ENCODE measurements at places on chromosomes 1 and 21.

GRCh38 chr1:162265983-162266382, 110.7 kb downstream of the SPATA46 start:
- DNase-seq: no peak

GRCh38 chr1:59081181-59081580, 215.7 kb upstream of the FGGY start:
- no peak for DNase-seq

- DNase-seq: no peak
Observed at GRCh38 chr1:109547463-109548320, 723 bp upstream of the GNAI3 start.

DNA sequence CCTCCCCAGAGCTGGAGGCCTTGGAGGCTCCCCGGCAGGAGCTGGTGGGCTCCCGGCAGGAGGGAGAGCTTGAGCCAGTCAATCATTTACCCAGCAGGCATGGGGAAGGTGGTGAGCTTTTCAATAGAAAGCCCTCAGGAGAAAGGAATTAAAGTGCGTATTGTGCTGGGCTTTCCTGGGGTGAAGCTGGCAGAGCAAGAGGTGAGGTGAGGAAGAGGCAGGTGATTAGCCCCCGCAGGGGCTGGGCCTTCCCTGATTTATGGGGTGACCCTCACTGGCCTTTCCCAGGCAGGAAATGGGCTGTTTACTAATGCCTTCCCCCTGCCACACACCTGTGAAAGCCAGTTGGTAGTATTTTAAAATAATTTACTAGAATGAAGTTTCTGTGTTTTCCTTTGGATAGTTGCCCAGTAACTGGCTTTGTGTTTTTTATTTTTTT, 25.8 kb downstream of the CLDN14 start:
- no peak for DNase-seq

DNA sequence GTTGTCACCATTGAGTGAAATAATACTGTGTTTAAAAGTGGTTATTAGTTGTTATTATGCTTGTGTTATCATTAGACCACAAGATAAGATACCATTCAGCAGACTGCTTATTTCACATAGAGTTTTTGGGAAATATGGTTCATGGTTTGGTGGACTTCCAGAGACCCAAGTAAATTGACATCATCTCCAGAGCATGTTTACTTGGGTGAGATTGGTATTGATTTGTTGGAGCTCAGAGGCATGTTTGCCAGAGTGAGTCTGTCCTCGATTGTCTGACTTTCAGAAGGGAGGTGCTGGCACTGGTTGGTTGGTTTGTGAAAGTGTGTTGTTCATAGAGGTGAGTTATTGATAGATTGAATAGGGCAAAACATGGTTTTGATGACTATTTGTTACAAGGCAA, 291.4 kb downstream of the TGFB2 start:
- DNase-seq: no peak

- DNase-seq: no peak
Observed at GRCh38 chr1:95021805-95022643, 50.7 kb downstream of the ALG14 start.

- no peak for DNase-seq
Observed at GRCh38 chr1:9161963-9162362, 33.1 kb upstream of the GPR157 start.

DNA sequence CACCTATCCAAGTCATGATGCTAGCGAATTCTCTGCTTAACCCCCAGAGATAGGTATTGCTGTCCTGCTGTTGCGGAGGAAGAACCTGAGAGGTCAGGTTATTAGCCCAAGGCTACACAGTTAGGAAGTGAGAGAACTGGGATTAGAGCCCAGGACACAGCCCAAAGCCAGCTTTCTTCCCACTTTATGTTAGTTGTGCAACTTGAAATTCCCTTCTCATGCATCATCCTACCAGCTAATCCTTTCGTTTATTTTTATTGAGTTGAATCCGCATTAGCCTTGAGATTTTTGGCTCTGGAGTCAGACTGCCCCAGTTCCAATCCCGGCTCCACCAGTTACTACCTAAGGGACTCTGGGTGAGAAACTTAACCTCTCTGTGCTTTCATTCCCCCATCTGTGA, 65.4 kb downstream of the PLEKHA6 start:
- DNase-seq: peak; percentile 70

- DNase-seq: no peak
Observed at GRCh38 chr1:78359666-78360065, 131.1 kb upstream of the PTGFR start.

GRCh38 chr1:34982820-34983376, 2.2 kb downstream of the TMEM35B start:
- DNase-seq: no peak

DNA sequence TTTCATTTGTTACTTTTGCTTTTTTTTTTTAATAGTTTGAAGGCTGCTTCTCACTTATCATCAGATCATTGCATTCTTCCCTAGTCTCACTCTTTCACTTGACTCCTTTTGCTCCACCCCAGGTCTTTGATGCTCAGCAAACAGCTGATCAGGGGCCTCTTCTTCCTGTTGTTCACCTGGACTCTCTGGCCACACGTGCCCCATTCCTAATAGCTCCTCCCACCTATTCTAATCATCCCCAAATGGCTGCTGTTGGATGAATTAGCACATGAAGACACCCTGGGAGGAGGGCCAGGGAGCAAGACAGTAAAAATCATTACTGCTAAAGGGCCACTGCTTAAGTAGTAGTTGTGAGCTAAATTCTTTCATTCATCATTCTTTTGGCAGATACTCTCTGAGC, 119.5 kb downstream of the MAB21L3 start:
- no peak for DNase-seq

DNA sequence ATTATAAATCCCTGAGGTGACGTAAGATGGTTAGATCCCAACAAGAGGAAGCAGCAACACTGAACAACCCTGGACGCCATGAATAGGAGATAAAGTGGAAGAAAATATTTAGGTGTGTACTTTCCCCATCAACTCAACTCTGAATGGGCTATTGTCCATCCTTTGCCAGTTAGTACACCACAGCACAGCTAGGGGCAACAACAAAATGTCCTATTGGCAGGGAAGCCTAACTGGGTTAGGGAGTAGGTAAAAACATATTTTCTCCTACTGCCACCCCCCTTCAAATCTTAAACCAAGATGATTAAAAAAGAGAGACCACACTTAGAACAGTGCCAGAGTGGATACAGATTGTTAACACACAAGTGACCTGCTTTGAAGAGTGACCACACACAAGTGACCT, 220.0 kb downstream of the LBR start:
- no peak for DNase-seq

GRCh38 chr1:172662464-172663109, 3.7 kb downstream of the FASLG start:
- DNase-seq: peak; percentile 68

- no peak for DNase-seq
Observed at GRCh38 chr1:222090103-222090502, 348.2 kb upstream of the DUSP10 start.

- DNase-seq: no peak
Observed at GRCh38 chr21:14585122-14585521, 39.0 kb upstream of the SAMSN1 start.

- no peak for DNase-seq
Observed at GRCh38 chr21:26007951-26008498, 162.5 kb downstream of the APP start.

DNA sequence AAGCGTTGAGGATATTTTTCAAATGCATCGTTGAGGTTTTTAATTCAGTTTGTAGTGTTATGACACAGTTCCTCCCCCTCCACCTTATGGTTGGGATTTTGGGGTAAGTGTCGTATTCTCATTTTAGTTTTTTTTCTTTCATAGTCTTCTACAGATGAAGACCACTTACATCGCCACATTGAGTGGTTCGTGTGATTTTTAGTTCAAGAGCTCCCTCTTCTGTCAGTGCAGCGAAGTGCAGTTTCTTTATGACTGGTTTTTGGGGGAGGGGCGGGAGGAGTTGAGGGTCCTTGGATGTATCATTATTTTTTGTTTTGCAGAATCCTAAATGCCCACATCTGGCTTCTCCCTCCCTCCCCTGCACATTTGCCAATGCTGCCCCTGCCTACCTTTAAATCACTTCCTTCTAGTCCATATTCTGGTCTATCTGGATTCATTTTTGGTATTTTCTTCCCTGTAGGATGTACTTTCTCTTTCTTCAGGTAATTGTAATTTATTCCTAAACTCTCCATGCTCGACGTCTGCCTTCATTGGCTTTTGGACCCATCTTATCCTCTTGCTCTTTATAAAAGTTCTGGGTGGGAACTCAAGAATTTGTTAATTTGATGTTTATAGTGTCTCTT, 433.1 kb downstream of the CAMTA1 start:
- peak; percentile 24 for DNase-seq

DNA sequence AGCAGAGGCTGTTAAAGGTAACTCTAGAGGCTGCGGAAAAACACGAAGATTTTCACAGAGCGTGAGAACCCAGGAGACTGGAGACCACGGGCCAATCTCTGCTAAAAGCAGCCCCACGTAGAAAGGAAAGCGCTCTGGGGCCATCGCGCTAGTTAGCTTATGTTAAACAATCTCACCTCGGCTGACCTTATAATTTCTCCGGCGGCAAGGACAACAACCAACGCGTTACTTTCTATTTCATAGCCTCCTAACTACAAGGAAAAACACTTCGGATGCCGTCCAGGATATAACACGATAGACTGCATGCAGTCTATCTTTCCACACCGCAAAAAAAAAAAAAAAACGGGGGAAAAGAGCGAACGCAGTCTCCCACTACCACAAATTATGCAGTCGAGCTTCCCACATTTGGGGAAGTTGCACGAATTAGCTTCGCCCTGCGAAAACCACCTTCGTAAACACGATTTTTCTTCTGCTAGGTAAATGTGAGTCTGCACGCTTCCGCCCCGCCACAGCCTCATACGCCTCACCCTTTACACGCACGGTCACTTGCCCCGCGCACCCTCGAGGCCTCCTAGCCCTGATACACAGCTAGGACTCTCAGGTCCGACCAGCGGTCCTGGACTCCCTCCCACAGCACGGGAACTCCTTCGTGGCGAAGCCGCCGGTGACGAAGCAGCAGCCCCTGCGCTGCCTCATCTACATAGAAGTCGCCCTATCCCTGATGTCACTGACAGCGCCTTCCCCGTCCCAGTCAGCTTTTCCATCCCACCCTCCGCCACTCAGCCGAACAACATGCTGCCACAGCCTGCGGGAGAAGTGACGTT, 87.8 kb downstream of the PRKAB2 start:
- DNase-seq: peak; percentile 73

DNA sequence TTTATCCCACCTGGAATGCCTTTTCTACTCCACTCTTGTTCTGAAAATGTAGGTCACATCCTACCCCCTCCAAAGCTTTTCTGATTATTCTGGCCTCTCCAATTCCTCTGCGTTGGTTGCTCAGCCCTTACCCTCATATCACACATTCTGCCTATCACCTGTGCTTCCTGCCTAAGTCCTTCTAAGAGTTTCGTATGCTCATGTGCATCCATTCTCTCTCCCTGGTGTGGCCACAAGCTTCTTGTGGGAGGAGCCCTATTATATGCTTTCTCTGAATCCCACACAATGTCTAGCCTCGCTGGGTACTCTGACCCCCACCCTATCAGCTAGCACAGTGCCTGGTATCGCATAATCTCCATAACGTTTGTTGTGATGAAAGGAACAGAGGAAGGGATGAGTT, 54.2 kb downstream of the CD58 start:
- no peak for DNase-seq

GRCh38 chr1:161166669-161167548, 683 bp downstream of the PPOX start:
- no peak for DNase-seq

DNA sequence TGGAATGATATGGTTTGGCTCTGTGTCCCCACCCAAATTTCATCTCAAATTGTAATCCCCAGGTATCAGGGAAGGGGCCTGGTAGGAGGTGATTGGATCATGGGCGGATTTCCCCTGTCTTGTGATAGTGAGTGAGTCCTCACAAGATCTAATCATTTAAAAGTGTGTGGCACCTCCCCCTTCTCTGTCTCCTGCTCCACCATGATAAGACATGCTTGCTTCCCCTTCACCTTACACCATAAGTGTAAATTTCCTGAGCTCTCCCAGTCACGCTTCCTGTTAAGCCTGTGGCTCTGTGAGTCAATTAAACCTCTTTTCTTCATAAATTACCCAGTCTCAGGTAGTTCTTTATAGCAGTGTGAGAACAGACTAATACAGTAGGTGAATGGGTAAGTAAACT, 109.3 kb downstream of the DMRTB1 start:
- DNase-seq: no peak

DNA sequence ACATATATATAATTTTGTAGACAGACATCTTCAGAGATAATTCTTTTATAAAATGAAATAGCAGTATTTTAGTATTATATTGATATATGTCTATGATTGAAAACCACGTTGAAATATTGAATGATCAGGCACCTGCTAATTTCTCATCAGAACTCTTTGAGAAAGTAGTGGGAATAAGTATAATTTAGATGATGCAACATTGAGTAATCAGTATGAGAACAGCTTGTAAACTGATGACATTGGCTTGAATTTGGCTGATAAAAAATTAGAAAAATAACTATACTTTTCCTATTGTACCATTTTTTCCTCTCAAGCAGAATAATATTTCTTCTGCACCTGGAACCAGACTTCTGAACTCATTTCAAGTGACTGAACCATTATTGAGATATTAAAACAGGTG, 1316.8 kb downstream of the NCAM2 start:
- DNase-seq: no peak

DNA sequence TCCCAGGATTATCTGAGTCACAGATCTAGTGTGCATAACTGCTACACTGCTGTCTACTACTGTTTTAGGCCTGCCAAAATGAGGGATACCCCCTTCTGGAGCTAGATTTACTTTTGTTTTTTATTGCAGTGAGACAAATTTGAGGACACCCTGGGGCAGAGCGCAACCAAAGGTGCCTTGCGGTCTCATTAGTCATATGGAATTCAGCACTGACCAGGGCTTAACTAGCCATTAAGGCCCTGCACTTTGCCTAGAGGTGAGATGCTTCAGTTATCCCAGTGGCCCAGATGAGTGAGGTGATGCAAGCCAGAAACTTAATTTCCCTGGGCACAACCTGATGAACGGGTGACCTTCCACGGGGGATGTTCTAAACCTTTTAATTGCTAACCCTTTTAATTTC, 998 bp upstream of the SPAG17 start:
- no peak for DNase-seq

GRCh38 chr1:36645867-36646266, 163.2 kb upstream of the CSF3R start:
- DNase-seq: no peak

- no peak for DNase-seq
Observed at GRCh38 chr1:38076455-38076854, 29.9 kb upstream of the POU3F1 start.

All from astrocyte of the cerebellum (primary cell).